H4 (cell line): ENCODE measurements at places on chromosomes 2 and 18.

DNA sequence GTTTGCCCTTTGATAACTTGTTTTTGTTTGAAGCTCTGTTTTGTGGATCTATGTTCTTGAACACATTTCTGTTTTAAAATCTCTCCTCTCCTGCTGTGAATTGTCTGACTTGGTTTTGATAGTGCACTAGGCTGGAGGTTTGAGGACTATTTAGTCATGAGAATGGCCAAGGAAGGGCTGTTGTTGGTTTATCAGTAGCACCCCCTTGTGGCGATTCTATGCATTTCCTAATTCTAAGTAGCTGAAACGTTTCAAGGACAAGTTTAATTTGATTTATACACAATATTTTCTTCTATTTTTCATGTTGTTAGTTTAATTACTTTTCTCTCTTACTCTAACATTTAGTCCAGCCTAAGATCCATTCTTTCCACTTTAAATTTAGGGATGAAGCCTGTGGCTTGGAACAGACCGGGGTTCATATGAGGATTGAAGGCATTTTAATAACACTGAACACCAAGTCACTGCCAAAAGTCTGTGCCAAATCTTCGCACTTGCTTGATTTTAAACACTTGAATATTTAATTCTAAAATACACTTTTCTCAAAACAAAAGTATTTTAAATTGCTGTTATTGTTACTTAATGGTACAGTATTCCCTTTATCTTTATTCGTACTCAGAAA lies 166.0 kb downstream of the SOCS6 start:
- DNase-seq = peak; percentile 76

GRCh38 chr2:69203166-69203985 lies 183.7 kb downstream of the GFPT1 start:
- no peak for DNase-seq

DNA sequence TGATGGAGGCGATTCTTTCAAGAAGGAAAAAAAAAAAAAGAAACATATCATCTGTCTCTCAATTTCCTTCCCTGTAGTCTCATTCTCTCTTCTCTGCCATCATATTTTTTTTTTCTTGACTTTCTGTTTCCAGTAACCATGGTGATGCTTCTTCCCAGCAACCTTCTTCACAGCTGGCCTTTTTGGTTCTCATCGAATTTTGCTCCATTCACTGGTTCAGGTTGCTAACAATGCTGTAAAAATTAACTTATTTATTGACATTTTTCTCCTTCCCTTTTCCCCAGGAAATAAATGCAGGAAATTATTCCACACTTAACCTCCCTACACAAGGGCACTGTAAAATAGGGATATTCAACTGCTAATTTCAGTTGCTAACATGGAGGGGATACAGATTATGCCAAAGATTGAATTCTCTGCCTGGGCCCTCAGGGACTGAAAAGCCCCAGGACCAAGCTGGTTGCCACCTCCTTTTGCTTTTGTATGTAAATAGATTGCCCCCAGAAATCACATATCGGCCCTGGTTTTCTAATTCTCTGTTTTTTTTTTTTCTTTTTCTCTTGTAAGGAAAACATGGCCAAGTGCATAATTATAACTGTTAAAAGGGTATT lies 154.7 kb downstream of the MAP2 start:
- no peak for DNase-seq

DNA sequence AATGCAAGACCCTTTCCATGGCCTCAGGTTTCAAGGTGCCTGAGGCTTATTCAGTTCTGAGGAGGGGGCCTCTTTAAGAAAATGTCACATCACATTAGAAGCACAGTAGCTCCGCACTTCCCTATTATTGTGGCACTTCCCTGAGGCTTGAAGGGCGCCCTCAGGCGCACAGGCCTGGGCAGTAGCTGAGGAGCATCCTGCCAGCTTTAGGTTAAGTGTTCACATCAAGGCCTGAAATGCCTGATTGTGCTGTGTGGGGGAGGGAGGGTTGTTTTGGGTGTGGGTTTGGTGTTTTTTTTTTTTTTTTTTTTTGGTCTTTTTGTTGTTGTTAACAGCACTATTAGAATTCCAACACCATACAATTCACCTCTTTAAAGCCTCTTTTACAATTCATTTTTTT lies 107.9 kb downstream of the CABLES1 start:
- DNase-seq = no peak

GRCh38 chr2:101190747-101191516 lies 39.8 kb upstream of the TBC1D8 start:
- no peak for DNase-seq

DNA sequence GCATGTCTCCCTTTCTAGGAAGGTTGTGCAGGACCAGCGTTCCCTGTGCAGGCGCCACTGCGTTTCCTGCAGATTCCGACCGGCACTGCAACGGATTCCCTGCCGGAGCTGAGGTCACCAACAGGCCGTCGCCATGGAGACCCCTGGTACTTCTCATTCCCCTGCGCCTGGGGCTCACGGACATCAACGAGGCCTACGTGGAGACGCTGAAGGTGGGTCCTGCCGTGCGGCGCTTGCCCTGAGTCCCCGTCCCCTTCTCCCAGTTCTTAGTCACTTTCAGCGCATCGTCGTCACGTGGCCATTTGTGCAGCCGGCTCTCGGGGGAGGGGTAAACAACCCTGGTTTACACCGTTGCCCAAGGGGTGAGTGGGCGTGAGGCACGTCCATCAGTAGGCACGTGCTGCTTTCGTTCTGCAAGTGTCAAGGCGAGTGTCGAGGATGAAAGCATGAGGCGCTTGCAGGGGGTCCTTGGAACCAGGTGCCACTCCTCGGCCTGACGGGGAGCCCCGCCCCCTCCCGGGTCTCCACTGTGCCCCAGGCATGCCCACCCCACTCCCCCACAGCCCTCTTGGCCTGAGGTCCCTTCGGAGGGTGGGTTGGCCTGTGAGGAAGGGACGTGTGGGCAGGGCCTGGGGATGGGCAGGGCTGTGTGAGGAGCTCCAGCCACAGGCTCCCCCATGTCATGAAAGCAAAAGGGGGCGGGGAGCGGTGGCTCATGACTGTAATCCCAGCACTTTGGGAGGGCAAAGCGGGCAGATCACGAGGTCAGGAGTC lies 19.8 kb downstream of the DTYMK start:
- DNase-seq = no peak

- DNase-seq = no peak
Measured at GRCh38 chr2:231640641-231641111, 48.0 kb downstream of the TEX44 start.

DNA sequence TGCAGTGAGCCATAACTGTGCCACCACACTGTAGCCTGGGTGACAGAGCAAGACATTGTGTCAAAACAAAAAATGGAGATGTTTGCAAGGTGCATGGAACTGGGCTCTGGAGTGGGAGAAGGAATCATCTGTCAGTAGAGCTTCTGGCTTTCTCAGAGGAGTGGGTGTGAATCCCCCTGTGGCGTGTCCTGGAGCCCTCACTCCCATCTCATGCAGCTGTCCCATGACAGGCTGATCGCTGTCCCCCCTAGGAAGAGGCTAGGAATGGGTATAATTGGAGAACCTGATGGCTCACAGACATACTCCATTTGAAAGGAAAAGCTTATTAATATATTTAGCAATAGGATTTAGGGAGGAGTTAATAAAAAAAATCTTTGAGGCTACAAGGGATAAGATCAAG lies 125.8 kb upstream of the EPB41L3 start:
- DNase-seq = no peak

GRCh38 chr2:45459860-45460259 lies 151.2 kb downstream of the SRBD1 start:
- no peak for DNase-seq

DNA sequence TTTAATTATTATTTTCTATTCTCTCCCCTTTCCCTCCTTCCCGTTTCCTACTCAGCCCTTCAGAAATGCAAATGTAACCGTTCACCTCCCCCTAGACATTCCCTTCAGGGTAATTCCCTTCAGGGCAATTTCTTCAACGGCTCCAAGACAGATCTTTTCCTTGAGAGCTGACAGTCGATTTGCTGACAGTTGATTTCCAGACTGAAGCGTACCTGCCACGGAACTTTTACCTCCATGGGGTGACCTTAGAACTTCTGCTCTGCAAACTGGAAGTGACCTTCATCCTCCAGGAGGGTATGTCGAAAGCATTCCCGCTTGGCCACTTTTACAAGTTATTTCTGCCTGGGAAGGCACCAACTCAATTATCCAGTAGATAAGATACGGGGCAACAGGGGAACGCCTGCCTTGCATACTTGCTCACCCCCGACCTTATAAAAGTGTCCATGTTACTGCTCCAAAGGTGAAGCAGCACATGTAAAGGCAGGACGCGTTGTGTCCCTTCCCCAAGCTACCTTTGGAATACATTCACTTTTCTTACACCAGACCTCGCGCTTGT lies 18.5 kb downstream of the B3GNT7 start:
- no peak for DNase-seq

GRCh38 chr2:234630801-234631261 lies 133.9 kb upstream of the ARL4C start:
- no peak for DNase-seq

DNA sequence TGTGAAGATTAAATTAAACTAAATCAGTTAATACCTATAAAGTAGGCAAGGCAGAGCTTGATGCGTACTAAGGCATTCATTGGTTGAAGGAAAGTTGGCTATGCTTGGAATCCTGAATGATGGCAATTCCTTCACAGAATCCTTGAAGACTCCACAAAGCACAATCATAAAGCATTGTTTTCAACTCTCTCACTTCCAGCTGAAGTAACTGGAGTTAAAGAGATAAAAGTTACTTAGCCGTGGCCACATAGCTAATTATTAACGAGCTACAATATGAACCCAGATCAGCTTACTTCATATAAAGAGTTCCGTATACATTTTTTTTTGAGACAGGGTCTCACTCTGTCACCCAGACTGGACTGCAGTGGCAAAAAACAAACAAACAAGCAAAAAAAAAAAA lies 483.9 kb upstream of the DDX18 start:
- no peak for DNase-seq

- DNase-seq = no peak
Measured at GRCh38 chr2:67046591-67046990, 350.5 kb upstream of the ETAA1 start.
